ENCODE measurements at places on chromosomes 5 and 9.

GRCh38 chr5:94361161-94361560 is 257.2 kb downstream of the KIAA0825 start:
- no peak for DNase-seq

- no peak for DNase-seq
These were observed 485.6 kb downstream of the ZSWIM6 start for GRCh38 chr5:61817472-61818326.

GRCh38 chr5:62268234-62268633 is 37.8 kb upstream of the KIF2A start:
- no peak for DNase-seq

- no peak for DNase-seq
These were observed 69.2 kb upstream of the S1PR3 start for GRCh38 chr9:88922091-88922490.

- DNase-seq, result no peak
These were observed 409.5 kb downstream of the ARHGEF28 start for GRCh38 chr5:74035521-74035937.

GRCh38 chr9:91071184-91071990 is 269.8 kb downstream of the SYK start:
- DNase-seq, result no peak

GRCh38 chr5:135203593-135204036 is 169.6 kb upstream of the PITX1 start:
- DNase-seq, result no peak

- no peak for DNase-seq
These were observed 2.5 kb upstream of the HMGCS1 start for GRCh38 chr5:43315682-43316081.
